ENCODE measurements at places on chromosomes 5 and 9.

DNA sequence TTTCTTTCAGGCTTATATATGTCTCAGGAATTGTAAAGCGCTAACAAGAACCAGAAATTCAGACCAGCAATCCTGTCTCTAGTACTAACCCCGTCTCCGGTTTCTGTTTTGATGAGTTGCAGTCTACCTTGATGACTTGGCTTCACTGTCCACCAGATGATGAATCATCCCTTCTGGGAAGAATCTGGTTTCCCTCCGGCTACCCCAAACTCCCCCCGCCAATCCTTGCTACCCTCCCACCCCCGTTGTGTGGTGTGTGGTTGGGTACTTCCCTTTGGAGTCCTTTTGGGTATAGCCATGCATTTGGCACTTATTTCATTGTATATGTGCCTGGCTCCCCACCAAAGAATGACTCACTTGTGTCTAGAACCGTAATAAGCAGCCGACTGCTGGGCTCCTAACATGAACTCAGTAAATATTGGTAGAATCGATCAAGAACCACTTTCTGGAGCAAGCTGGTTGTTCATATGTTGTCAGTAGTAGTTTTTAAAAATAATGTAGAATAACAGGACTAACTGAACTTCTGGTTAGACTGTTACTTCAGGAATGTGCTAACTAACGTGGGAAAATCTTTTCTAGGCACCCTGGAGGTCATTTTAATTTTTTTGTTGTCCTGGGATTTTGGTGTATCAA lies 8.3 kb upstream of the TGFBI start:
- peak; percentile 99 for DNase-seq

DNA sequence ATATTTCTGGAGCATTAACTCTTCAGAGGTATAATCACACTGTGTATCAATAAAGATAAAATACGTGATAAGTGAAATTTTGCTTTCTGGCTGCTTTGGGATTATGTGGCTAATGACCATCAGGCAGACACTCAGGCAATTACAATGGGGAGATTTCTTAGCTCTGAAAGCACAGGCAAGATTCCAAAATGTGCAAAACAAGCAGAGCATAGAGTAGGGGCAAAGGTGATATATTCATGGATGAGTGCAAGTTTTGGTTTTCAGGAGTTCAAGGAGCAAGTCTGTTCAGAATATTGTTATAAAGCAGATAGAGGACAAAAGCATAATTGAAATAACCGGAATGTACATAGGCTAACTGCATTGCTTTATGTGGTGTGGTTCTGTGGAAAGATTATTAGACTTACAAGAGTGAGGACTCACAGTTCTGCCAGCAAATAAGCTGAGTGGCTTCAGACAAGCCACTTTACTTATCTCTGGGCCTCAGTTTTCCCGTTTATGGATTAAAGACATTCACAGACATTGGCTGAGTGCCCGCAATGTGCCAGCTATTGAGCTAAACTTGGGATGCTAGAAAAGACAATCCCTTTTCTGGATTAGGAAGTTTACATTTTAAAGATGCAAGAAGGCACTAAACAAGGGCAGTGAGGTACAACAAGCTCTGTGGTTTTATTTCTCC lies 945.6 kb upstream of the ARRDC3 start:
- no peak for DNase-seq

DNA sequence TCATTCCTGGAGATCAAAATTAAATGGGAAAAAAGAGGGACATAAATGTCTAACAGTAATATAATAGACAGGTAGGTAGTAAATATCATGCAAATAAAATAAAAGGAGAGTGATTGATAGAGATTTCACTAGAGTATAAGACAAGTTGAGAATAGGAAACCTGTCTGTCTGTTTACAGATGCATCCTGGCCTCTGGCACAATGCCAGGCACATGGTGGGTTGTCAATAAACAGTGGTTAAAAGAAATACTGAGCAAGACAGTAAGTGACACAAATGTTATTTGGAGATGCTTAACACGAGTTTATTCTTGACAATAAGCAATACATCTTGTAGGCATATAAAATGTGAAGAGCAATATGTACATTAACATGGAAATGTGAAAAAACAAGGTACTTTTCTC lies 33.3 kb downstream of the RICTOR start:
- no peak for DNase-seq

DNA sequence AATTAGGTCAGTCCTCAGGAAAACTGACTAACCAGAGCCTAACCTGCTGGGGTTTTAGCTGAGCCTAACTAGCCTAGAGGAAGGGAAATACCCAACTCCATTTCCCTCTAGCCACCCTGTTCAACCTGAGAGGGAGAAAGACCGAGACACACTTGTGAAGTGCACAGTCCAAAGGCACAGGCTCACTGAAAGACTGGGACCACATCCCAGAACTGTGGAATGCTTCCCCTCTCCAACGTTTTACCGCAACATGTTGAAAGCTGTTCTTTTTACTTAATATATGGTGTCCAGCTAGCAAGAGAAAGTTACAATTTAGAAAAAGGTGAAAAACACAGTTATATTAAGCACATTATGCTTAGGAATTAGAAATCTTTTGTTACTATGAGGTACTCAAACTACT lies 76.8 kb upstream of the SIMC1 start:
- no peak for DNase-seq

- DNase-seq, result peak; percentile 48
Observed at GRCh38 chr9:3931996-3932906, 367.6 kb downstream of the GLIS3 start.

GRCh38 chr5:179867079-179867465 lies 8.5 kb upstream of the MRNIP start:
- no peak for DNase-seq

DNA sequence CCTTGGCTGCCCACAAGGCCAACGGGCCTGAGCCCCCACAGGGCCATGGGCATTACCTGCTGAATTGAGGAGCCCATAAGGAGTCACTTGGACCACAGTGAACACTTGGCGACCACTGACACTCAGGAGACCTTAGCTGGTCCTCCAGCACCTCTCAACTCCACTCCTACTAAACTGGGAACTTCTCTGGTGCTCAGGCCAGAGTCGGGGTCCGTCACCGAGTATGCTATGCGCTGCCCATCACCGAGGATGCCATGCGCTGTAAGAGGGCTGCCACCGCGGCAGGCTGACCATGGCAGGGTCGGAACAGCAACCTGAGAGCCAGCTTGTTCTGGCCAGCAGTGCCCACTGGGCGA lies 600 bp upstream of the SQSTM1 start:
- no peak for DNase-seq

DNA sequence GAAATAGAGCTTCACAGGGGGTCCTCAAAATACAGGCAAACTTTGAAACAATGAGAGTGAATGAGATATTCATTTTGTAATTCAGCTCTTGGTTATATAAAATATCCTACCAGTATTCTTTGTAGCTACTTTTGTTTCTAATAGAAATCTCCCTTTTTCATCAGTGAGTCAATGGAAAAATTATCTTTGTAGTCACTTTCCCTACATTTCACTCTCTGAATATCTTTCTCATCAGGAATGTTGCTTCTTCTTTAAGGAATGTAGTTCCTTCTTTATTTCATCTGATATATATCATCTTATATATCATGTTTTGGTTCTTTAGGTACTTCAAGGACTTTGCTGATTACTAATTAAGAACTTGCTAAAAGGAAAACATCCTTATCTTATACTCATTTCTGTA lies 280.3 kb upstream of the NUDT12 start:
- DNase-seq, result no peak

DNA sequence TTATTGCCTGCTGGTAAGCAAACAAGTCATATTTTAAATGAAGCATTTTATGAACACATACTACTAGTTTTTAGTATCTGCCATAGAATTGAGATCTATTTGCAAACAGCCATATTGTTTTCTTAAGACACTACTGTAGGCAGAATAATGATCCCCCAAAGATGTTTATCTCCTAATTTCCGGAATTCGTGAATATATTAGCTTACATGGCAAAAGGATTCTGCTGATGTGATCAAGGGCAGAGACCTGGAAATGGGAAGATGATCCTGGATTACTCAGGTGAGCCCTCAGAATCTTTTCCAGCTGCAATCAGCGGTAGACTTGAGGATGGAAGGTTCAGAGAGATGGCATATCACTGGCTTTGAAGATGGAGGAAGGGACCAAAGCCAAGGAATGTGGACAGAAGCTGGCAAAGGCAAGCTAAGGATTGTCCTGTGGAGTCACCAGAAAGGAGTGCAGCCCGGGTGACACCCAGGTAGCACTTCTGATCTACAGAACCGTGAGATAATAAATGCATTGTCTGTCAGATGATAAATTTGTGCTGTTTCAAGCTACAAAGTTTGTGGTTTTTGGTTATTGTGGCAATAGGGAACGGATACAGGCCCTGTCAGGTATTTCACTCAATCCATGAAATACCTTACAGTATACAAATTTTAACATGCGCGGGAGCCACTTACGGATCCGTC lies 1.0 kb upstream of the ERCC6L2 start:
- DNase-seq, result no peak

DNA sequence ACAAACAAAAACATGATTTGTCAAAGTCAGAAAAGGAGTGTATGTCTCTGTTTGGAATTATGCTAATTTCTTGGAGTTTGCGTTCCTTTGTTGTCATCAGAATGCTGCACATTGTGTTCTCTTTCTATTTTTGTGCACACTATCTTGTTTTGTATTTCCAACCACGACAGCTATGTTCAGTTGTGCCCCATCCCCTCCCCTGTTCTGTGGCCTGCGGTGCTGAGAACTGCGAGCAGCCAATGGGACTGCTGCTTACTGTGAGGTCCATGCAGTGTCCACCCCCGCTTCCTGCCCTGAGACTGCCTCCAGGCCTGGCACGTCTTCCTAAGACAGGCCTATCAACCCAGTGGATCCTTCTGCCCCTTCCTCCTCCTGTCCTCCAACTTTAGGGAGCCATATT lies 76.8 kb downstream of the PALM2AKAP2 start:
- no peak for DNase-seq

DNA sequence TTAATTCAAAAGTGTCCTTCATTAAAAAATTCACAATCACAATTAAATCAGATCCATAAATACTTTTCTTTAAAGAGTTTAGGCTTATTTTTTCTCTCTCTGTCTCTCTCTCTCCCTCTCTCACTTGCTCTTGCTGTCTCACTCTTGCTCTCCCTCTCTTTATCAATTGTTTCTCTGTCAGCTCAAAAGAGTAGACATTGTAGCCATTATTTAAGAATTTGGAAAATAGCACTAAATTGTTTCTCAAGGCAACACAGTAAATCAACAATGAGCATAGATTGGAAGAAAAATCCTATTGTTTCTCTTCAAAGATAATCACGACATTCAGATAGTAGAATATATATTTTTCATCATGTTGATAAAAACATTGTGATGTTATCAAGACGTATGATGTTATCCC lies 1114.0 kb downstream of the PTPRD start:
- DNase-seq, result no peak

DNA sequence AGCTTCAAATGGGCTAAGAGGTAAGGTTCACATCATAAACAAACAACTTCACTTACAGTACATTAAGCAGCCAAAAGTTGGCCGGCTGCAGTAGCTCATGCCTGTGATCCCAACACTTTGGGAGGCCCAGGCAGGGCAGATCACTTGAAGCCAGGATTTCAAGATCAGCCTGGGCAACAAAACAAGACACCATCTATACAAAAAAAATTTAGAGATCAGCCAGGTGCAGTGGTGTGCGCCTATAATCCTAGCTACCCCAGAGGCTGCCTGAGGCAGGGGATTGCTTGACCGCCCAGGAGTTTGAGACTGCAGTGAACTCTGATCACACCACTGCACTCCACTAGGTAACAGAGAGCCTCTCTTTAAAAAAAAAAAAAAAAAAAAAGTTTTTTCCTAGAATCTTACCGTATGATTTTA lies 16.9 kb downstream of the UBTD2 start:
- DNase-seq, result no peak

GRCh38 chr9:91494751-91495150 lies 71.1 kb upstream of the NFIL3 start:
- no peak for DNase-seq

DNA sequence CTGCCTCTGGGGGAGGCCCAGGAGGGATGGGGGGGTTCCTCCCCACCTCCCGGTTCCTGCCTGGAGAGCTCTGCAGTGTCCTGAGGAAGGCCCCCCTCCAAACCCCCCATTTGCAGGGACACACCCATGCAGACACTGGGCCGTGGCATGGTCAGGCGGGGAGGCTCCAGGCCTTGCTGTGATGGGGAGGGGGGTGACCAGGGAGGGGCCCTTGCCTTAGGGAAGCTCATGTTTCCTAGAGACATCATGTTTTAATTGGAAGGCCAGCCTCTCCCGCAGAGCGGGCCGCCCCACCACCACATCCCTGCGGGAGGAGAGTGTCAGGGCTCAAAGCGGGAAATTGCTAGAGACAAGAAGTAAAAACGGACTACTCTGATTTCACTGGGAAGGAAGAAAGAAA lies 12.0 kb downstream of the PRRX2 start:
- no peak for DNase-seq

GRCh38 chr5:102590467-102590866 lies 91.7 kb upstream of the SLCO6A1 start:
- no peak for DNase-seq

GRCh38 chr9:72038408-72038807 lies 22.0 kb downstream of the C9orf57 start:
- DNase-seq, result no peak

DNA sequence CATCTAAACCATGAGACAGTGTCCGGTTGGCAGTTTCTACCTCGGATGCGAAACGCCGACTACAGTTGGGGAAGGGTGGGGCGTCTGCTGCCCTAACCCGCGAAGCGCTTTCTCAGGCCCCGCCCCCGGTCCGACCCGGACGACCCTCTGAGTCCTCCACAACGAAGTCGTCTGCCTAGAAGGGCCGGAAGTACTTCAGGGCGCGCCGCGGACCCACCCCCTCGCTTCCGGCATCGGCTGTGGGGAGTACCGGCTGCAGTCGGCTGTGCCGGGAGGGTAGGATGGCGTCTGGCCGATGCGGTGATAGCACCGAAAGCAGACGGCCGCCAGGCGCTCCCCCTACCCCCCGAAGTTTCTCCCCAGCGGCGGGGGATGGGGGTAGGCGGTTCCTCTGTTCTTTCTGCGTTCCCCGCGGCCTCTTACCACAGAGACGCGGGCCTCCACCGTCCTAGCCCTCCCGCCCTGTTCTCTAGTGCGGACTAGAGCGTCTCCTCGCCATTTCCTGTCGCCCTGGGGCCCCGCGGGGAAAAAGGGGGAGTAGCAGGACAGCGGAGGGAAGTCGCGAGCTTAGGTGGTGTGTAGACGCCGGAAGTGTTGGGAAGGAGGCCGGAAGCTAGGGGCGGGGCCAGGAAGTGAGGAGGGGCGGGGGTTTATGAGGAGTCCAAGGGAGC lies at the start of gene TRIM41:
Gene TRIM41 (plus strand): TSS at position 224 of the 671 bp plus-strand sequence. CDS start 719 bp downstream, outside the sequence.
- peak; percentile 97 for DNase-seq

DNA sequence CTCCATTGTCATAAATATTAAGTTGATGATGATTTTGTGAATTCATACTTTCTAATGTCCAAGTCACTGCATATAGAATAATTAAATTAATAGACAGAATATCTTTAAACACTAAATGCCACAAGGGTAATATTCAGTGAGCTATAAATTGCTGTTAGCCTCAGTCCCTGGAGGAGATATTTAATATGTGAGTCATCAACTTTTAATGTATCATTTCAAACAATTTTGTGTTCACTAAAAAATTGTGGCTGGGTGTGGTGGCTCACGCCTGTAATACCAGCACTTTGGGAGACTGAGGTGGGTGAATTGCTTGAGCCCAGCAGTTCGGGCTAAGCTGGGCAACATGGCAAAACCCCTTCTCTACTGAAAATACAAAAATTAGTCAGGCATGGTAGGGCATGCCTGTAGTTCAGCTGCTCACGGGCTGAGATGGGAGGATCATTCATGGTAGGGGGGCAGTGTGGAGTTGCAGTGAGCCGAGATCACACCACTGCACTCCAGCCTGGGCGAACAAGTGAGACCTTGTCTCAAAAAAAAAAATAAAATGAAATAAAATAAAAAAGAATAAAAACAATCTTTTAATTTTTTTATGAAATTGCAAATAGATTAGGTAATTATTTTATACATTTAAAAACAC lies 717.3 kb upstream of the CHD1 start:
- DNase-seq, result no peak
